GM04504 (cell line): ENCODE measurements at places on chromosomes 11 and 22.

DNA sequence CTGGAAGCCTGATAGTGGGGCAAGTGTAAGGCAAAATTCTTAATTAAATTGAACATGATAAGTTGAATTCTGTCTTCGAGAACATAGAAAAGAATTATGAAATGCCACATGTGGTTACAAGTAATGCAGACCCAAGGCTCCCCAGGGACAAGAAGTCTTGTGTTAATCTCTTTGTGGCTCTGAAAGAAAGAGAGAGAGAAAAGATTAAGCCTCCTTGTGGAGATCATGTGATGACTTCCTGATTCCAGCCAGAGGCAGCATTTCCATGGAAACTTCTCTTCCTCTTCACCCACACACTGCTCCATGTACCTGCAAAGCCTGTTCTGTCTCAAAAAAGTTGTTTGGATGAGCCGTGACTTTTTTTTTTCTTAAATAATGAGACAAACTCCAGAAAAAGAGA, 1.9 kb upstream of the TYR start:
- DNase-seq: no peak

GRCh38 chr11:905952-906351, 4.7 kb downstream of the CHID1 start:
- no peak for DNase-seq

- no peak for DNase-seq
Observed at GRCh38 chr11:35944503-35945136, 758 bp downstream of the LDLRAD3 start.

GRCh38 chr11:112364962-112365481, 104.4 kb upstream of the PLET1 start:
- peak; percentile 75 for DNase-seq

DNA sequence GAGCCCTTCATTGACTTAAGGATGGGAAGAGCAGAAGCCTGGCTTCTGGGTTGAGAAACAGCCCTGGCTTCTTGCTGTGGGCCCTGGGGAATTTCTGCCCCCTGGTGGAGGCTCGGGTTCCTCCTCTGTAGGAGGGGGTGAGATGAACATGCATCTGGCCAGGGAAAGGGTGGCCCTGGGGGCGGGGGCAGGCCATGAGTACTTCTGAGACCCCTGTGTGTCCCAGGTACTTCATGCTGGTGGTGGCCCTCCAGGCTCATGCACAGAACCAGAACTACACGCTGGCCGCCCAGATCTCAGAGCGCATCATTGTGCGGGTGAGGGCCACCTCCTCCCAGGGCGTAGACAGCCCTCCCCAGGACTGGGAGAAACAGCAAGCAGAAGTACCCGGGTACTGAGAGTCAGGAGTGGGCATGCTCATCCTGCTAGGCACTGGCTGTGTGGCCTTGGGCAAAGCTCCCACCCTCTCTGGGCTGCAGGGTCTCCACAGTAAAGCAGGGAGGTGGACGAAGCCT, 15.8 kb downstream of the TMEM258 start:
- no peak for DNase-seq

GRCh38 chr11:75330291-75330690, 21.2 kb downstream of the ARRB1 start:
- no peak for DNase-seq
